Foreskin melanocyte (primary cell): ENCODE measurements at places on chromosomes 12 and 14.

GRCh38 chr14:23646648-23647549, 10.7 kb downstream of the DHRS2 start:
- no peak for DNase-seq

DNA sequence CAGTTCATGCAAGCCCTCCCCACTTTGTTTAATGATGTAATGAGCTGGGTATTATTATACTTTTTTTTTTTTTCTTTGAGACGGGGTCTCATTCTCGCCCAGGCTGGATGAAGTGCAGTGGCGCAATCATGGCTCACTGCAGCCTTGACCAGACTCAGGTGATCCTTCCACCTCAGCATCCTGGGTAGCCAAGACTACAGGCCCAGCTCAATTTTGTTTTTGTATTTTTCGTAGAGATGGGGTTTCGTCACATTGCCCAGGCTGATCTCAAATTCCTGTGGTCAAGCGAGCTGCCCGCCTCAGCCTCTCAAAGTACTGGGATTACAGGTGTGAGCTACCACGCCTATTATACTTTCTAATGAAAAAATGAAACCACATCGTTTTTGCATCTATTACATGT, 4.5 kb upstream of the DCAF11 start:
- DNase-seq: no peak

- no peak for DNase-seq
Observed at GRCh38 chr12:130080205-130080604, 82.1 kb upstream of the FZD10 start.

GRCh38 chr12:42213023-42213422, 25.0 kb downstream of the YAF2 start:
- DNase-seq: peak; percentile 37

DNA sequence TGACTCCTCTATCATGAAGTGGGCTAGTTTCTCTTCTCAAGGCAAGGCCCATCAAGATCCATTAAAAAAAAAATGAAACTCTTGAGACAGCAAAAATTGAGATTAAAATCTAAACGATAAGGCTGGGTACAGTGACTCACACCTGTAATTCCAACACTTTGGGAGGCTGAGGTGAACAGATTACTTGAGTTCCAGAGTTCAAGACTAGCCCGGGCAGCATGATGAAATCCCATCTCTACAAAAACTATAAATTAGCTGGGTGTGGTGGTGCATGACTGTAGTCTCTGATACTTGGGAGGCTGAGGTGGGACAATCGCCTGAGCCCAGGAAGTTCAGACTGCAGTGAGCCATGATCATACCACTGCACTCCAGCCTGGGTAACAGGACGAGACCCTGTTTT, 226.5 kb upstream of the SOX5 start:
- no peak for DNase-seq

DNA sequence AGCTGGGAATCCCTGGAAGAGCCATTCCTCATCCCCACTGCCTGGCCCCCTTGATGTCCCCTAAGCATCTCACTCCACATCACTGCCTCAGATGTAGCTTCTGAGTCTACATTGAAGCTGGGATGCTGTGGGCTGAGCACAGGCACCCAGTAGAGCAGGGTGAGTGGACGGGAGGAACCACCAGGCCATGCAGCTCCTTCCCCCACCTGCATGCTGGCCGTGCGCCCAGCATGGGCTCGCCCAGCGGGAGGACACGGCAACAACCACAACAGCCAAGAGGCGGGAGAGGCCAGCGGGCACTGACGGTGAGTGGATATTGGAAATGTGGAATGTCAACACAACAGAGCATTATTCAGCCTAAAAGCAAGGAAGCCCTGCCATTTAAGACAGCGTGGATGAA, 310.9 kb downstream of the ADGRD1 start:
- no peak for DNase-seq

DNA sequence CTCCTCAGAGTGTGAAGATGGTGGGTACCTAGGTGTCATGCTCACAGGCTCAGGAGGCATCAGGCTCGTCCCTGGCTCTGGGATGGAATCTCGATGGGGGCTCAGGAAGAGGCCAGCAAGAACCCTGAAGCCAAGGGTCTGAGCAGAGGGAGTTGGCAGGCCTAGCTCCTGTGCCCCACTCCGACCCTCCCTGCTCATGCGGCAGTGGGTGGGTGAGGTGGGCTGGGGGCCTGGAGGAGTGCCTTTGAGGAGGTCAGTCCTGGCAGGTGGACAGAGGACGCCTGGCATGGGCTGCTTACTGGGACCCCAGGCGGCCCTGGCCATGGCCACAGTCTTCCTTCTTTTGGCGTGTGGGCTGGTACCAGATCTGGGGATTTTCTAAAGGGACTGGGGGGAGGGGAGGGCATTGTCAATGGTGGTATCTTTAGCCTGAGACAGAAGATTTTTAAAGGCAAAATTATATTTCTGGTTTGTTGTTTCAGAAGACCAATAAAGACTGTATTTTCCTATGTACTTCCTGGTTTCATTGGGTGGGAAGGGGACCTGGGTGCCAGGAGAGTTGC, 16.0 kb downstream of the LRTM2 start:
- DNase-seq: no peak

- no peak for DNase-seq
Observed at GRCh38 chr12:69055706-69056105, 122.7 kb upstream of the CPM start.

DNA sequence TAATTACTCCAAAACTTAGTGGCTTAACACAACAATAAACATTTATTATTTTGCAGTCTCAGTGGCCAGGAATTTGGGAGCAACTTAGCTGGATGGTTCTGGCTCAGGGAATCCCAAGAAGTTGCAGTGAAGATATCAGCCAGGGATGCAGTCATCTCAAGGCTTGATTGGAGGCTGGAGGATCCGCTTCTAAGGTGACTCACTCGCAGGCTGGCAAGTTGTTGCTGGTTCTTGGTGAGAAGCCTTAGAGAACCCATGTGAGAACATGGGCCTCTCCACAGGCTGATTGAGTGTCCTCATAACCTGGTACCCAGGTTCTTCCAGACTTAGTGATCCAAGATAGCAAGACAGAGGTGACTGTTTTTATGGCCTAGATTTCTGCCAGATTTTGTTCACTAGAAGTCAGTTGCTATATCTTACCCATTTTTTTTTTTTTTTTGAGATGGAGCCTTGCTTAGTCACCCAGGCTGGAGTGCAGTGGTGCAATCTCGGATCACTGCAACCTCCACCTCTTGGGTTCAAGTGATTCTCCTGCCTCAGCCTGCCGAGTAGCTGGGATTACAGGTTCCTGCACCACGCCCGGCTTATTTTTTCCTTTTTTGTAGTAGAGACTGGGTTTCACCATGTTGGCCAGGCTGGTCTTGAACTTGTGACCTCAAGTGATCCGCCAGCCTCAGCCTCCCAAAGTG, 32.5 kb downstream of the BRMS1L start:
- DNase-seq: no peak

DNA sequence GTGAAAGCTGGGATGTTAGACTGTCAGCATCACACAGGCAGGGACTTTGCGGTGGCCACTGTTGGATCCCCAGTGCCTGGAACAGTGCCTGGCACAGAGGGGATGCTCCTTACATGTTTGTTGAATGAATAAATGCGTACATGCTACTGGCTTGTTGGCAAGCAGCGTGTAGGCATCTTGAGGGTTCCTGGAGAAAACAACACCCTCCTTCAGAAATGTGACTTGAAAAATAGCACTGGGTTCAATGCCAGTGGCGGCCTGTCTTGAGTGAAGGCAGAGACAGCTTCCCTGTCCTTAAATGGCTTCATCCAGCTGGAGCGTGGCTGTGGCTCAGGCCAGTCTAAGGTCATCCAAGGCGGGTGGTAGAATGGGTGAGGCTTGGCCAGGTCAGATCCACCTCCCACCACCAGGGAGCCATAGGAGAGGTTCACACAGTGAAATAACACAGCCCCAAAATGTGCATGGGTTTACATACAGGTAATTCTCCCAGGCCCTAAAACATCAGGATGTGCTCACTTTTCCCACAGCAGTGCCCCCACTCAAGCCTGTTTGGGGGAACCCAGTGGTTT, 171.4 kb downstream of the PHETA1 start:
- no peak for DNase-seq

DNA sequence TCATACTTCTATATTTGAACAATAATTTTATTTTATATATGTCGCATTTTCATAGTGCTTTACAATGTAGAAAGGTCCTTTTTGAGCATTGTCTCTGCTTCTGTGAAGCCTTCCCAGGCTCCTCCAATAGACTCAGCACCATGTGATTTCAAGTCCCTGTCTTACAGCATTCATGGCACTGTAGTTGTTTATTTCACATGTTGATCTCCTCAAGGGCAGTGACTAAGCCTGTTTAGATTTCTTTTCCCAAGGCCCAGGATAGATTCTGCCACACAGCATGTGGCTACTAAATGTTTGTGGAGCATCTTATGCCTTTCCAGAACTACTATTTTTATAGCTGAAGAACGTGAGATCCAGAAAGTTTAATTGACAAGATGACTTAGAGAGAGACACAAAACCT, 391.7 kb downstream of the TMEM117 start:
- DNase-seq: peak; percentile 88

DNA sequence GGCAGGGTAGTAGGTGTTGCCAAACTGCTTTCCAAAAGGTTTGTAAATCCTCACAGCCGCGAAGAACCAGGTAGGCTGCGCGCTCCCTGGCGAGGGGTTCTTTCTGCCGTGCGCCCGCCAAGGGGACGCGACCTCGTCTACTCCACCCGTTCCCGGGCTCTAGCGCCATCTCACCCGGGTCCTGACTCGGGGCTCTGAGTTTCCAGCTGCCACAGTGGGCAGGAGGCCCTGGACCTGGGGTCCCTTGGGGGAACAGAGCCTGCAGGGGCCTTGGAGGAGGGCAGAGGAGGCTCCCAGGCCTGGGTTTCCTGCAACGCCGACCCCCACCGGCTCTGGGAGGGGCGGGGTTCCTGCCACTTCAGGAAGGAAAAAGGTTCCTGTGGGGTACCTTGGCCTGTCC, 706 bp downstream of the ANHX start:
- DNase-seq: no peak

DNA sequence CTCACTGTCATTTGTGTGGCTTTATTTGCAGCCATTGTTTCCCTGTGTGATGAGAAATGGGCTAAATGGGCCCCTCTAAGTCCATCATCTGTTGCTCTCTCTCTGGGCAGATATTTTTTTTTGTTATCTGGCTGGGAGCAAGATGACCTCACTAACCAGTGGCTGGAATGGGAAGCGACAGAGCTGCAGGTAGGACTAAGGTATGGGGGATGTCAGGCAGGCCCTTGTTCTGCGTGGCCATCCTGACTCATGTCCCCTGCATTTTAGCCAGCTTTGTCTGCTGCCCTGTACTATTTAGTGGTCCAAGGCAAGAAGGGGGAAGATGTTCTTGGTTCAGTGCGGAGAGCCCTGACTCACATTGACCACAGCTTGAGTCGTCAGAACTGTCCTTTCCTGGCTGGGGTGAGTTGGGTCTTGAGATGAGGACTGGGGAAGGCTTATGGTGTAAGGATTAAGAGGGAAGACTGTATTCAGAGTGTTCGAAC, 1.3 kb downstream of the MARS1 start:
- DNase-seq: no peak

DNA sequence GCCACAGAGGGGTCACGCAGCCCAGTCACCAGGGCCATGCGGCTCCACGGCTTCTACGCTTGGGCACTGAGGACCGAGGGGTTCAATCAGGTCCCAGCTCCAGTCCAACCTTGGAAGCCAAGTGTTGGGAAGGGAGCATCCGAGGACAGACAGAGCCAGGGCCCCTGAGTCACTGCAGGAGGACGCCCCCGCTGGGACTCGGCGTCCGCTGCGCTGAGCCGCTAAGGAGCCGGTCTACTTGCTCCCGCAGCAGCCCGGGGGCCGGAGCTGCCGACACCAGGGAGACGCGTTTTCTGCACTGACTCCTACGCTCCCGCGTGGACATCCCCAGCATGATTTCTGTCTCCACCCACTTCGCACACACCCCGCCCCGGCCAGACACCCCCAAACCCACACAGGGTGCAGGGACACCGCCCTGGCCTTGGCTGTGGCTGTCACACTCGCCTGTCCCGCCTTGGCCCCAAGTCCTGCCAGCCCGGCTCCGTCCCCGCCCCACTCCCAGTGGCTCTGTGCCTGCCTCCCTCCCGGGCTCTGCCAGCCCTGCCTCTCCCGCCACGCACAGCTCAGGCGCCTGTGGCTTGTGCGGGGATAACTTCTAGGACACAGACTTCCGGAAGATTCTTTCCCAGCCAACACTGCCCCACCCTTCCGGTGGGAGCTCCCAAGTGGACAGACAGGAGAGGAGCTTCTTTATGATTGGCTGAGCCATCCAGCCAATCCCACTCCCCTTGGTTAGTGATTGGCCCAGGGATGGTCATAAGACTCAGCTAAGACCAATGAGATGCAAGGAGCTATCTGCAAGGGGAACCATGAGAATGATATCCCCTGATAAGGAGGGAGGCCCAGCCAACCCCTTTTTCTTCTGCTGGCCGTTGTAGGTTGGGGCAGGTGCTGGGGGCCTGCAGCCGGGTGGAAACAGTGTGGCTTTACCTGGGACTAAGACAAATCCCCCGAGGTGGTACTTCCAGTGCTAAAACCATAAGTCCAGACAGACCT, 118.9 kb upstream of the SFSWAP start:
- no peak for DNase-seq

DNA sequence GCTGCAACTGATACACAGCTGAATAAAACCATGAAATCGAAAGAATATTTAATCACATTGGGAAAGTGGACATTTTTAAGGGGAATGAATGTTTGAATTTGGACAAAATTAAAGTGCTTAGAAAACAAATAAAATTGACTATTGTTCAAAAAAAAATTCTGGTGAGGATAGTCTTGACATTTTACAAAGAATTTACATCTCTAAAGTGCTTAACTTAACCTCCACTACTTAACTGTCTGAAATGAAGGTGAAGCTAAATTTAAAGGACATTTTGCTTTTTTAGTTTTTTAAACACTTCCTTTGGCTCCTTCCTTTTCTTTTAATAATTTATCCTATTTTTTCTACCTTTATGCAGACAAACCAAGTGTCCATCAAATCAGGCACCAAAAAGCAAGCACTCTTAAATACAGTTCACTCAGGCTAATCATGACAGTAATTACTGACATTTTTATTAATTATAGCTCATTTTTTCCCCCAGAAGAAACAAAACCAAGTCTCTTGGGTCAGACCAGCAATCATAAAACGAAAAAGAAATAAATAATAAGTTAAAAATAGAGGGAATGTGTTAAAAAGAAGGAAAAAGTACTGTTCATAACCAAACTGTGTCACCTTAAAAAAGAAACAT, 5.7 kb upstream of the CCND2 start:
- DNase-seq: no peak

DNA sequence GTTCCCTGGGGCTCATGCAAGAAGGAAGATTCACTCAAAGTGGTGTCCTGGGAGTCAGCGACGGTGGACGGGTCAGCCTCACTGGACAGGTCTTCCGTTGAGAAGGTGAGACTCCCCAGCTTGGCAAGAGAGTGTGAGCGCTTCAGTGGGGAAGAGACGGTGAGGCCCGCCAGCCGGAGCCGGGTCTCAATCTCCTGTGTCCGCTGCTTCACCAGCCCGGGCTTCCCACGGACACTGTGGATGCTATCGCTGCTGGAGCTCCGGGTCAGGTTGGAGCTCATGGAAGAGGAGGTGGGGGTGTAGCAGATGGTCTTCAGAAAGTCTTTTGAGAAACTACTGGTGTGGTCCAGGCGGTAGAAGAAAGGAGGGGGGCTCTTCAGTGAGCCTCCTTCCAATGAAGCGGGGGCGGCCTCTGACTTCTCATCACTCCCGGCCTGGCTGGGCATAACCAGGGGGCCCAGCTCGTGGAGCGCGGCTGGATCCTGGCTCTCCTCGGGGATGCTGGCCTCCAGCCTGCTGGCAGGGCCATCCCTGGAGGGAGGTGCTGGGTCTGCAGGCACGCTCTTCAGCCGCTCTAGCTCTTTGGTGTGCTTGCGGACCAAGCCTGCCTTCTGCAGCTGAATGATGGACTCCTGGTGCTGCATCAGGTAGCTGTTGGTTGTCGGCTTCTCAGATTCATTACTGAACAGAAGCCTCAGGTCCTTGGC, 56.9 kb upstream of the CORO1C start:
- DNase-seq: no peak
